Stimulated activated effector memory CD8-positive, alpha-beta T cell treated with anti-CD3 and anti-CD28 coated beads, Interleukin-12 subunit alpha, Interleukin-12 subunit beta, amount 100 ng/mL, for 72 hours (primary cell): ENCODE measurements at places on chromosomes 6 and 20.

DNA sequence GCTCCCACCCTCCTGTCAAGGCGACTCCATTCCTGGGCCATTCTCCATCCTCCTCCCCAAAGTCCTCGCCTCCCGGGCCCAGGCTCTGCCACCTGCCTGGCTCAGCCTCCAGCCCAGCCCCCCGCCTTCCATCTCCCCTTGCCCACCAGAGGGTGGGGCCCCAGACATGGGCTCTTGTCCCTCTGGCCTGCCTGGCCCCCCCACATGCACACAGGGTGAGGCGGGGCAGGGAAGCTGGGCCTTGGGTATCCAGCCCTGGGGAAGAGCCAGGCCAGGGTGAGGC is 95.2 kb downstream of the YTHDF1 start:
- no peak for DNase-seq

DNA sequence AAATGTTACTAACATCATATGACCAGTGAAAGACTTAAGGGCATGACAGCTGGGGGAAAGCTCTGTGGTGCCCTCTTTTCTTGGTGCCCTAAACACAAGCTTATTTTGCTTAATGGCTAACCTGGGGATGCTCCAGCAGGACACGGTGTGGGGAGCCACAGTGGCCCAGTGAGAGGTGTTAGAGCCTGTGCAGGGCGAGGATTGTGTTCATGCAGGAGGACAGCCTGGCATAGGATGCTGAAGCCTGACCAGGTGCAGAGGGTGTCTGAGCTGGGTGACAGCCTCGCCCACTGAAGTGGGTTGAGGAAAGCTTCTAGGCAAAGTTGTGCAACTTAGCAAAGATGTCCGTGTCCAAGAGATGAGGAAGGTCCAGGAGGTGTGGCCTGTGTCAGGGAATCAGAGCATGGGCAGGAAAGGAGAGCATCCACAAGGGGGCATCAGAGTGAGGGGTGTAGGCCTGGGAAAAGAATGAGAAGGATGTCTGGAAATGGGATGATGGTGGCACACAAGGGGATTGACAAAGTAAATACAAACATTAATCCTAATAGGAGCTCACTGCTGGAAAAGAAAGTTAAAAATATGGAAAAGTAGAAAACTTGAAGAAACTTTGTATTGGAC is 33.9 kb downstream of the SLC17A4 start:
- DNase-seq: no peak

- DNase-seq: no peak
Measured at GRCh38 chr6:154429711-154430110, 73.1 kb upstream of the IPCEF1 start.

- DNase-seq: no peak
Measured at GRCh38 chr6:6752129-6752528, 163.6 kb downstream of the LY86 start.

DNA sequence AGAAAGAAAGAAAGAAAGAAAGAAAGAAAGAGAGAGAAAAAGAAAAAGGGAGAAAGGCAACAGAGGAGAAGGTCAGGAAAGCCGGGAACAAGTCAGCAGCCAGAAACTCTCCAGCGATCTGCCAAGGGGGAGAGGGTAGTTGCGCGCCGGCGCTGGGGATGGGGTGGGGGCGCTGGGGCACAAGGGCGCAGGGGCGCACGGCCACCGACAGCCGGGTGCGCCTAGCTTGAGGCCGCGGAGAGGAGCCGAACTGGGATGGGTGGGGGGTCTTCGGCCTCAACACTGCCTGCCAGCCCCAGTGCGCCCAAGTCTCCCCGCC is 533 bp upstream of the RSPO3 start:
- DNase-seq: no peak

- DNase-seq: peak; percentile 16
Measured at GRCh38 chr6:27668442-27669294, 195.8 kb upstream of the ZNF184 start.

DNA sequence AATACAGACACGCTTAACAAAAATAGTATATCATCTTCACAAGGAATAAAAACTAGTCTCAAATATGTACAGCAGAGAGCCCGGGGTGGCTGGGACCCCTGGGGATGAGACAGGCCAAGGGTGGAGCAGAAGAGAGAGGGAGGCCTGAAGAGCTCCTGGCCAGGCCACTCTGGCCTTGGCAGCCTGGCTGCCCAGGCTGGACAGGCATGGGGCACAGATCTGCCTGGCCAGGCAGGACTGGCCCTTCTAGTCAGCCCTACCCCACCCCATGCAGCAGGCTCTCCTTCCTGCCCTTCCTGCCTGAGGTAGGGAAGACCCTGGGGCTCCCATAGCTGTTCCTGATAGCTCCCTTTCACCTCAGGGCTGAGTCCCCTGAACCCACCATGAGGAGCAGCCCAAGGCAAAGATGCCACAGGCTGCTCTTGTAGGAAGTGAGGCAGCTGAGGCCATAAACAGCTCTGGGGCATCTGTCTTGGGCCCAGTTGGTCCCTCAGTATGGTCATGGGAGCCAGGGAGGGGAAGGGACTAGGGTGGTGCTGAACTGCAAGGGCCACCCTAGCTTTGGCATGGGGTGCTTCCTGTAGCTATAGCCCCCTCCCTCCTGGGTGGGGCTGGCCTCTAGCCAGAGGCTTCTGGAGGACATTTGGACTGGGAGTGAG is 27.1 kb downstream of the COX4I2 start:
- DNase-seq: no peak

DNA sequence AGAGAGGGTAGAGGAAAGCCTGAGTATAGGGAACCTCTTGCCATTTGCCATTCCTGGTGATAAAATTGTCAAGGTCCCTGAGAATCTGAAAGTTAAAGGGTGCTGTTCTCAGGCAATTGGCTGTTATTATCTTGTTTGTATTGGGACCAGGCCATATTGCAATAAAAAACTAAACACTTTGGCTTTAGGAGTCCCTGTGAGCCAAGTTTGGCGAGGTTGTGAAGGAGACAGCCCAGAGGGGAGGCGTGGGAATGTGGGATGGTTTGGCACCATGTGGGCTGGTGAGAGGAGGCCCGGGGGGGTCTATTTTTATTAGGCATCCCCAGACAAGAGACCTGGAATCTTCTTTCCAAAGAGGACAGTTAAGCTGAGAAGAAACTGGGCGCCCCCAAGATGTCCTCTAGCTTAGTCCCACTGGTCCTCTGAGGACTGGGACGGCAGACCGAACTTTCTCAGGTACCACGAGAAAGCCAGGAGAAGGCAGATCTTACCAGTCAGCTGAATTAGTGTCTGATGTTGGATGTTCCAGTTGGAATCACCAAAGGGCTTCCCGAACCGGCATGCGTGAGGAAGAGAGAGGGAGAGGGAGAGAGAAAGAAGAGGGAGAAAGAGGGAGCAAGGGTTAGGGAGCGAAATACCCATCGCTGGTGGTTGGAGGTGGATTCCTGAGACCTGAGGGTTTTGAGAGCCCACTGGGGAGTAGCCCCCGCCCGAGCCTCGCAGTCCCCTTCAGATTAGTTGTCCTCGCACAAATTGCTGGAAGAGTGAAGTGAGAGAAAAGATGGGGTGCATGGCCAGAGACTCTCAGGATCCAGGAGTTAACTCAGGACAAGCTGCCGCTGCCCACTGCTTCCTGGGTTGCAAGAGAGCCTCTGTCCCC is 24.4 kb downstream of the DYNLT1 start:
- DNase-seq: no peak

- no peak for DNase-seq
Measured at GRCh38 chr20:39302312-39302711, 340.2 kb downstream of the DHX35 start.

DNA sequence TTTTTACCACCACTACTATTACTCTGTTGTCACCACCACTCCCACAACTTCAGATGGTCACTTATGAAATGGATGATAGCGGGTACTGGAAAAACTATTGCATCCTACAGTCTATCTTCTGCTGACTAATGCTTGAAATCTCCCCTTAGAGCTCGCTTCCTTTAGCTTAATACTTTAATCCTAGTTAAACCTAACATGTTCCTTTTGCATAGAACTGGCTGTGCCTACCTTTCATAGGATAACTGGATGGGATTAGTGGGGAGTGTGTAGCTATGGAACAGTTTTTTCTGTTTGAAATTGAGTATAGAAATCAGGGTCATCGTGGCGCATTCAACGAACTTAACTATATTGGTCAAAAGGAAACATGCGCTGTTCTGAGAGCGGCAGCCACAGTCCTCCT is 294.7 kb downstream of the FARS2 start:
- DNase-seq: no peak

DNA sequence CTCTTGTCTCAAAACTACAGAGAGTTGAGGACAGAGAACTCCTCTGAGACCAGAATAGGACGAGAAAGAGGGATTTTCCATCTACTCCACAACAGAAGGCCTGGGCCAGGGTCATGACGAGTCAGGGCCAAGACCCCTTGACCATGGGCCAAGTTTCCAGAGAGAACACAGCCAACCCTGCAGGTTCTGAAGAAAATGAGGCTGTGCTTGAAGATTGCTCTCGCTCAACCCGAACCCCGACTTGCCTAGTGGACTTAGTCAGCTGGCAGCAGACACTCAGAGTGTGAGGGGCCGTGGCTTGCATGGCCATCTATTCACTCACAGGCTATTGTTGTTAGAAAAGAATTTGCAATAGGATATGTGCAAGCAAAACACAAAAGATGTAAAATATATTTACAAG is 54.5 kb downstream of the TMEM242 start:
- no peak for DNase-seq

- DNase-seq: no peak
Measured at GRCh38 chr20:41032271-41032670, 3.6 kb downstream of the TOP1 start.

DNA sequence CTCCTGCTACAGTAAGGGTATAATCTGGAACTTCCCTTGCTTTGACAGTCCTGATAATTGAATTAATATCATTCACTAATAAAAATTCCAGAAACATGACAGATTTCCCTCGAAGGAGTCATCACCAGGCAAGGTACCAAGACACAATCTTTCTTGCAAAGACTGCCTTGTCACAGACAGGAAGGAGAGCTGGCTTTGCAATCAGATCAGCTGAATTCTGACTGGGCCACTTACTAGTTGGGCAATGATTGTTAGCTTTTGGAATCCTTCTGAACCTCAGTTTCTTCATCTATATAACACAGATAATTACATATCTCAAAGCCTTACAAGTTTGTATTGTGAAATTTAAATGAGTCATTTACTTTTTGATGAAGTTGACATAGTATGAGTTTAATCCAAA is 344.2 kb downstream of the RFPL4B start:
- no peak for DNase-seq

DNA sequence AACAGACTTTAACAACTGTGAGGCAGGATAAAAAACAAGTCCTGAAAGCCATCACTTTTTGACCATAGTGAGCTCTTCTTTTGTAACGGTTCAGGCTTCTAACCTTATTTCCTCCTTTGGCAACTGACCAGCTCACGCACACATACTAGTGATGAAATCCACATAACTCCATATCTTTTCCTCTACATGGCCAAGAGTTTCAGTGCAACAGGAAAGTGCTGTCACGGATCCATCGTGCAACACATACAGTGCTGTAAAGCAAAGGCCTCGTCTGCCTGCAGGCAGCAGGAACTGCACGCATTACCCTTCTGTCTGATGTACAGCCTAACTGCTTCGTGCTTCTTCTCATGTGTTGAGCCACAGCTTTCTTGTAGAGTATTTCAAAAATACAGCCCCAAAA is 108.5 kb downstream of the EPM2A start:
- DNase-seq: no peak

- no peak for DNase-seq
Measured at GRCh38 chr6:170143401-170144150, 147.3 kb downstream of the DLL1 start.

DNA sequence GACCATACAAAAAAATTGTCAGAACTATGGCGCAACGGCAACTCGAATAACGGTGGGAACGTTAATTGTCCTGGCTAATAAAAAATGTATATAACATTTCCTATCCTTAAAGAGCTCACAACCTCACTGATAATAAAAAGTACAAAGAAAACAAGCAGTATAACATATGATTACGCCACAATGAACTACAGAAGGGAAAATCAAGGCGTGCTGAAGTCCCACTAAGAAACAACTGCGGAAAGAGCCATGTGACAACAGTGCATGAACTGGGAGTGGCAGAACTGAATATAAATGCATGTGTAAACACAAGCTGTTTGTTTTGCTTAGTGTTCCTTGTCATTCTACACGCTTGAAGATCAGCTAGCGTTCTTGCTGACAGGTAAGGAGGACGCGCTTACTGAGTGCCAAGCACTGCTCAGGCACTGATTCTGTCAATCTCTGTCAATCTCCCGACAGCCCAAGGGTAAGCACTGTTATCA is 466 bp upstream of the PSMB1 start:
- DNase-seq: no peak

GRCh38 chr20:34112600-34113101 is 608 bp upstream of the EIF2S2 start:
- DNase-seq: no peak

DNA sequence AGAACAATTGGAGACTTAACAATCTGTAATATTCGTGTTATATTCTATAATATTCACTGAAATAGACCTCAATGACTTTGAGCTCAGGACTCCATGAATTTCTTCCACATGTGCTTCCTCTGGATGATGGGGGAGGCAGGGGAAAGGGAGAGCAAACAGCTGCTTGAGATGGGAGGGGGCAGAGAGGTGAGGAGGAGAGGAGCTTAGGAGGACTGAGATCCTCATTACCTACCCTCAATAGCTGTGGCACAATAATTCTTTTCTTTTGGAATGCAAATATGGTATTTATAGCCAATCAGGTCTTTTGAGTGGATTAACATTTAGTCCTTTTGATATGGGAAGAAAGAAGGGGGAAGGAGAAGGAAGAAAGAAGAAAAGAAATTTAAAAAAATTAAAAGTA is 64.1 kb upstream of the ZNF217 start:
- DNase-seq: no peak

DNA sequence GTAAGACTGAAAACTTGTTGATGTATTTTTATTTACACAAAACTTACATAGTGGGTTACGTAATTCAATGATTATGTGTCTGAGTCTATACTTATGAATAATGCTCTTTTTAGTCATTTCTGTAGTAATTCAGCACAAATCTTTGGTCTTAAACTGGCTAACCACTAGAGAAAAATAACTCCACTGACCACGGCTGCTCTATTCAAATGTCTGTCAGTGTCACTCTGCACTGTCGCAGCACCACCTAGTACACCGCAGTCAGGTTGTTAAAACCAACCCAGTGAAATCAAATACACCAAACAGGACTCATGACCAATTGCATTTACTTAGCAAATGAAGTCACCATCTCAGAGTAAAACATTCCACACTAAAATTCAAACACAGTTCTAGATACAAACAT is 93.5 kb upstream of the CCDC28A start:
- DNase-seq: no peak

GRCh38 chr6:156974830-156975261 is 197.7 kb downstream of the ARID1B start:
- DNase-seq: no peak
